ENCODE measurements at places on chromosomes 2 and 18. TPM values are rescaled to one million over a fixed set of nuclear protein-coding genes. Genes with fewer than 3 reads are reported as not detected.

SIX3 gene
- not detected for total RNA-seq

FLACC1 gene
- 0.10 TPM for total RNA-seq

LINC00305 gene
- not detected for total RNA-seq

CNGA3 gene
- total RNA-seq: not detected

PROC gene
- total RNA-seq: 1.7 TPM
